ENCODE measurements at places on chromosomes 4 and X. TPM values are rescaled to one million over a fixed set of nuclear protein-coding genes. Genes with fewer than 3 reads are reported as not detected.

DNA sequence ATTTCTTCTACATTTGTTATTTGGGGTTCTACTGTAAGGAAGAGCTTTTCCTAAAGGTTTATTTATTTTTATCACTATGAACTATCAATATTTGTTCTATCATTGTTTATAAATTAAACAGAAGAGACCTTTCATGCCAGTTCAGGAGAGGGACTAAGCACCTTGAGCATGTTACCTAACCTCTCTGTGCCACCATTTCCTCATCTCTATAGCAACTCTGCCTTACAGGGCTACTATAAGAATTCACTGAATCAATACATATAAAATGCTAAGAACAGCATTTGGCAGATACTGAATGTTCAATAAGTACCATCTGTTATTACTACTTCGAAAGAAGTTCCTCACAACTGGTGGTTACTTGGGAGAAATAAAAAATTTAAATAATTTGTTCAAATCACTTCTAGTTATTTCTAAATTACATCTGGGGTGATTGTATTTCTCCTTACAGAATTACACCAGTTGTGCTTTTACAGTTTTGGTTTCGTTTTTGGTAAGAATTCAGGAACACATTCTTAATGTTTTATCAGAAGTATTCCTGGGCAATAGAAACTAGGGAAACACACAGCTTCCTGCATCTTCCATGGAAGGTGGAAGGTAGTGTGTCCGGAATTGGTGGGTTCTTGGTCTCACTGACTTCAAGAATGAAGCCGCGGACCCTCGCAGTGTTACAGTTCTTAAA is 32.9 kb downstream of the EREG start:
- peak; percentile 4 for DNase-seq

DNA sequence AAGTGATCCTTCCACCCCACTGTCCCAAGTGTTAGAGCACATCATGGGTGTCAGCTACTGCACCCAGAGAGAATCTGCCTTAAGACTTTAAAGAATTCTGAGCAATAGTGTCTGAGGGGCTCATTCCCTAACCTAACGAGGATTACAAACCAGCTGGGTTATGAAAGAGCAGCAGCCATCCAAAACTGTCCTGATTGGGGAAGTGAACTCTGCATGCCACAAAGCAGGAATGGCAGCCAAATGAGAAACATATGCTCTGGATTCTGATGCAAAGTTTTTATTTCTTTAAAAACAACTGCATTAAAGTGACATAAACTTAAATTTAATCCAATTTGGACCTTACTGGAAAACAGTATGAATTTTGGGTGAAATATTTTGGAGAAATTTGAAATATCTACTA is 103.2 kb downstream of the ANXA3 start:
- DNase-seq = no peak

DNA sequence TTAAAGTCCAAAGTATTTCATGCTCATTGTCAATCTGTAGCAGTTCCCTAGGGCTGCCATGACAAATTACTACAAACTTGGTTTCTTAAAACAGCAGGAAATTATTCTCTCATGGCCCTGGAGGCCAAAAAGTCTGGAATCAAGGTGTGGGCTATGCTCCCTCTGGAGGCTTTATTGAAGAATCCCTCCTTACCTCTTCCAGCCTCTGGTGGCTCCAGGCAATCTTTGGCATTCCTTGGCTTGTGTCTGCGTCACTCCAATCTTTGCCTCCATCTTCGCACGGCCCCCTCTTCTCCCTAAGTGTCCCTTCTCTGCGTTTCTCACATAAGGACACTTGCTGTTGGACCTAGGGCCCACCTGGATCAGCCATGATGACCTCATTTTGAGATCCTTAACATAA is 170.4 kb downstream of the SMIM20 start:
- no peak for DNase-seq

GRCh38 chrX:121356139-121356849 is 308.9 kb downstream of the GLUD2 start:
- no peak for DNase-seq

DNA sequence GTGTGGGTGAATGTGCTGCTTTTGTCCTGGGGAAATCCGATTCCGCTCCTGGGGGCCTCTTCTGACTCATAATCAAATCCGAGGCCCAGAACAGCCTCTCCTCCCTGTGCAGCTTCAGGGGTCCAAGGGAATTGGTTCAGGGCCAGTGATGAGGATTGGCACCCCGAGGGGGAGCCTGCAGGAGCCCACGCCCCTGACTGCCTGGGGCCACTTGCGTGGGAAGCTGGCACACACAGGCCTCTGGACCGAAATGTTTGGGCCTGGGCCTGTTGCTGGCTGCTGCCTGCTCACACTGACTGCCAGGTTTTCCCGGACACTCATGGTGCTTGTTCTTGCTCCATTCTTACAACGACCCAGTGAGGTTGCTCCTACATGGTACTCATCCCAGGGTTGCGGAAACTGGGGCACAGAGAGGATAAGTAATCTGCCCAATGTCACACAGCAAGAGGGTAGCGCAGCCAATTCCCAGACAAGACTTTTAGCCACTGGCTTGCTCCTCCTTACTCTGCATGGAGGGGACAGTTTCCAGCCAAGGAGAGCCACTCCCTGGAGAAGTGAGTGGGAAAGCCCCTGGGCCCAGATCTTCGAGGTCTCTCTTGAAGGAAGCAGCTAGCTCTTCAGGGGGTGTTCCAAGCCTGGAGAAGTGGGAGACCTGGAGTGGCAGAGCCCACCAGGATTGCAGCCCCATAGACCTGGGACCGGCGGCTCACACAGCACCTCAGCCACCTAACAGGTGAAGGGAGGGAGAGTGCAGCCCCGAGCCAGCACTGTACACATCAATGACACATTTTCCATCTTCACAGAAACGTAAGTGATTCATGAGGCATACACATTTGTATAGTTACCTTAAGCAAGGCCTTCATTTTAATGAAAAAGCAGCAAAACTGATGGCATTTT is 20.3 kb downstream of the CFAP99 start:
- DNase-seq = no peak

- DNase-seq = no peak
Measured at GRCh38 chrX:56751071-56751470, 22.0 kb downstream of the NBDY start.

Gene UGT8
- total RNA-seq = 0.12 TPM

GRCh38 chr4:68719075-68719473 is 48.6 kb upstream of the UGT2B15 start:
- DNase-seq = no peak

Gene CAPN6
- total RNA-seq = not detected

- DNase-seq = no peak
Measured at GRCh38 chrX:50161127-50161526, 39.7 kb downstream of the AKAP4 start.

- DNase-seq = peak; percentile 69
Measured at GRCh38 chrX:19747652-19748610, 139.5 kb downstream of the SH3KBP1 start.

- DNase-seq = peak; percentile 61
Measured at GRCh38 chr4:40046311-40046980, 10.2 kb upstream of the N4BP2 start.
